NT2/D1 (cell line): ENCODE measurements at places on chromosomes 2 and 18.

DNA sequence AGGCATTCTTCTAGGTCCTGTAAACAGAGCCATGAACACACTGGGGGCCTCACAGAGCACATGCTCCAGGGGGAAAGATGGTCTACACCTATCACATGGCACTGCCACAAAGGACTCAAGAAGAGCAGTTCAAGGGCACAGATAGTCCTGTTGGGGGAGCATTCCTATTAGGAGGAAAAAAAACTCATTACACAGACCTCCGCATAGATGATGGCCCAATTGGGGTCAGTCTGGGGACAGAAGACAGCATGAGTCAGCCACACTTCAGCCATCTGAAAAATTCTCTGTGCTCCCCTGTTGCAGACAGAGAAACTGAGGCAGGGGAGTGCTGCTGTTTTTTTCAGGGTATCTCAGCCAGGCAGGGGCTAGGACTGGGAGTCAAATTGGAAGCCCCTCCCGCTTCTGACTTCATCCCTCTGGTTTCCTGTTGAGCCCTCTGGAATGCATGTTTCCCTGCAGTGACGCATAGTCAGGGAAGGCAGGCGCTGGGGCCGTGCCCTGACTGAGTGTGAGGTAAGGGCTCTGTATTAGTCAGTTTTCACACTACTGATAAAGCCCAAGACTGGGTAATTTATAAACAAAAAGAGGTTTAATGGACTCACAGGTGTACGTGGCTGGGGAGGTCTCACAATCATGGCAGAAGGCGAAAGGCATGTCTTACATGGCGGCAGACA is 67.9 kb downstream of the RHOB start:
- peak; percentile 38 for DNase-seq

GRCh38 chr2:238106339-238106697 is 6.2 kb downstream of the ESPNL start:
- DNase-seq, result no peak

DNA sequence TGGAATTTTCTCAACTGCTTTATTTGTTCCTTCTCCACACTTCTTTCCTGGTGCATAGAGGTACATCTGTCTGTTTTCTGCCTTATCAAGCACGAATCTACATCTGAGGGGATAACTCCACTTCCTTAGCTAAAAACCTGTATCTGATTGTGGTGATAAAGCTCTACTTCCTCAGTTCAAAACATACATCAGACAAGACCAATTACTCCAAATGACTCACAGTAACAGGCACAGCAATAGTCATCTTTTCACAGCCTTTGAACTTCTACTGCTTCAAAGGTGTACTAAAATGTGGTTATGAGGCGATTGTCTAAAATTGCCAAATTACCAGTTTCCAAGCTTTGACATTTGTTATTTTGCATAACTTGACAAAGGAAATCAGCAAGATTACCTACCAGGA is 803.6 kb upstream of the ZEB2 start:
- DNase-seq, result no peak

DNA sequence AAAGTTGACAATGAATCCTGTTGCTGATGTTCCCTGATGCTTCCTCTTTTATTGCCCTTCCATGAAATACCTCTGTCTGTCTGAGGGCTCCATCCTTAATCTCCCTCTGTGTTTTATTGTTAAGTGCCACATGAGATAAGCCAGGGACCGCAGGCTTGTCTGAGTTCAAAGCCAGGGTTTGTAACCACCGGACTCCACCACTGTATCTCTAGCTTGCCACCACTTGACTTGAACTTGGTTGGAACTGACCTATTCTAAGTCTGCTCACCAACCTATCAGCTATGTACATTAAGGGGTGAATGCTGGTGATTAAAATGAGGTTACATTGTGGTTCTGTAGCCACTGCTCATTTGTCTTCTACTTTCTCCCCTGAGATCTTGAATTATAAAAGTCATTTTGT is 328.5 kb upstream of the ZEB2 start:
- DNase-seq, result no peak

- DNase-seq, result no peak
Measured at GRCh38 chr2:151481744-151482143, 72.0 kb downstream of the RIF1 start.

DNA sequence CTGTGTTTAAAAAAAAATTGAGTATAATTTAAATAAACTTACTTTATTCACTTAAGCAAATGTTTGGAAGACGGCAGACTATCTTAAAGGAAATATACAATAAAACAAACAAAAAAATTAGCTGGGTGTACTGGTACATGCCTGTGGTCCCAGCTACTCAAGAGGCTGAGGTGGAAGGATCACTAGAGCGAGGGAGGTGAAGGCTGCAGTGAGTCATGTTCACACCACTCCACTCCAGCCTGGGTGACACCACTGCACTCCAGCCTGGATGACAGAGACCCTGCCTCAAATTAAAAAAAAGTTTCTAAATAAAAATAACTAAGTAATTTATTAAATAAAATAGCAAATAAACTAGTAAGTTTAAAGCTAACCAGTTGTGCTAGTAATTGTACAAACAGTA is 7.5 kb downstream of the PUM2 start:
- no peak for DNase-seq

GRCh38 chr2:86062043-86062442 is 43.6 kb downstream of the POLR1A start:
- DNase-seq, result no peak

GRCh38 chr18:55234366-55235093 is 275.3 kb upstream of the CCDC68 start:
- DNase-seq, result peak; percentile 57

GRCh38 chr18:5066380-5066977 is 130.6 kb downstream of the AKAIN1 start:
- DNase-seq, result peak; percentile 30

- no peak for DNase-seq
Measured at GRCh38 chr2:69943000-69943842, 18.2 kb downstream of the ASPRV1 start.
